ENCODE measurements at places on chromosomes 5 and 9.

DNA sequence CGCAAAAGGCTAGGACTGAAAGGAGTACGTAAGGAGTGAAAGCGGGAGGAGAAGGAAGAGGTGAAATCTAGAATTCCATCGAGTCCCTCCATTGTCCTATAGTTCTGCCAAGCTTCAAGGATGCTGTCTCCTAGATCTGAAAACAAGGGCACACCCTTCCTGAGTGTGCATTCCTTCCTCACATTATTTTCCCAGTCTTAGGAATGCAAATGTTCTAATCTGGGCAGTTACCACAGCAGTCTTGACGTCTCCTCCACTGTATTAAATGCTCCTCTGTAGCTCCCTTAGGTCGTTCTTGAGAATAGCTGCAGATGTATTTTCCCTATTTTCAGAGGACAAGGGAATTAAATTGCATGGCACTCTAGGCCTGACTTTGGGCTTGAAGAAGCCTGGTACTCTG lies 127.6 kb downstream of the SLIT3 start:
- no peak for DNase-seq

- no peak for DNase-seq
Observed at GRCh38 chr5:174491265-174491664, 233.1 kb upstream of the MSX2 start.

GRCh38 chr5:34709861-34710673 lies 53.9 kb downstream of the RAI14 start:
- DNase-seq = no peak

- no peak for DNase-seq
Observed at GRCh38 chr5:66779528-66779927, 183.3 kb downstream of the MAST4 start.

DNA sequence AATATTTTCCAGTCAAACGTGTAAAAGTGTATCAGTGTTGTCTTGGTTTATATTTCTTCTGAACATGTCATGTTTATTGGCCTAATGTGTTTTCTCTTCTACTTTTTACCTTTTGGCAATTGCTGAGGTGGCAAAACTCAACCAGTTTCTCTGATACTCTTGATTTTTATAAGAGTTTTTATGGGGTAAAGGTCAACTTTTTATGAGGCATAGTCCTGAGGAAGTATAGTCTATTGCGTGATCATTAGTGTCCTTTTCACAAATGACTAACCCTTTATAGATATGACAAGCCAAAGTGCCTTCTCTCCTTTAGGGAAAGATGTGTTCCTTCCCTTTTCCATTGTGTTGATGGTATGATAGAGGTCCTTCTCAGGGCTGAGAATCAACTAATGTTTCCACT lies 32.9 kb downstream of the OCLN start:
- DNase-seq = no peak

- DNase-seq = no peak
Observed at GRCh38 chr5:43469671-43470391, 13.8 kb downstream of the TMEM267 start.

DNA sequence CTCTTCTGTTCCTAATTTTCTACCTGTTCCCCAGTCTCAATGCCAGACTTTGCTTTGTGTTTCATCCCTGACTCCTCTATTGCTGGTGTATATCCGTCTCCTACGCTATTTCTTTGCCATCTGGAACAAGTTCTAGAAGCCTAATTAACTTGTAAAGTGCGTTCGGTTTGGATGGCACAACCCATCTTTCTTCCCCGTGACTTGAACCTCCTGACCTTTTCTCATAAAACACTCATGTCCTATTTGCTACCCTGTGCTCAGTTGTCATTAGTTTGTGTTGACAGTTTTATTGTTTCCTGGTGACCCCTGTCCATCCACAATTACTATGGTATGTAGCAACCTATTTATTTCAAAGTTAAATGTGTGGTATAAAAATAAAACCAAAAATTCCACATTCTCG lies 323.5 kb downstream of the TLE4 start:
- no peak for DNase-seq

DNA sequence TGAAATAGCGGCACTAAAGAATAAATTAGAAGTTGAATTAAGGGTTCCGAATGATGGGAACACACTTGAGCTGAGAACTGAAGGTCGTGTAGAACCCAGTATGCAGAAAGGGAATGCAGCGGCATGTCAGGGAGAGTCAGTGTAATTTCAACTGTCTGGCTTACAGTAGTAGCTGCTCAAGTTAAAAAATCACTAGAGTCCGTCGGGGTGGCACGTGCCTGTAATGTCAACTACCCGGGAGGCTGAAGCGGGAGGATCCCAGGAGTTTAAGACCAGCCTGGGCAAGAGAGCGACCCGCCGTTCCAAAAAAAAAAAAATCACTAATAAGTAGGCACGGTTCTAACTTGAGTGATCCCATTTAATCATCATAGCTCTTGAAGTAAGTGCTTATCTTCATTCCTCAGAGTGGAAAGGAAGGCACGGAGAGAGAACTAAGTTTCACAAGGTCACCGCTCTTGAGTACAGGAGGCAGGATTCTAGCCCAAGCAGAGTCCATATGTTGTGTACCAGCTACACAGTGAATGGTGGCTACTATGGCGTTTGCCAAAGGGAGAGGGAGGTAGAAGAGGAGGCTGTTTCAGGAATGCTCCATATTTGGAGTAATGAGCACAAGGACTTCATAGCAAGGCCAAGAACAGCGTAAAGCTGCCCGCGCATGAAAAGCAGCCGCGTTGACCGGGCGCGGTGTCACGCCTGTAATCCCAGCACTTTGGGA lies 831 bp downstream of the RMRP start:
- no peak for DNase-seq

DNA sequence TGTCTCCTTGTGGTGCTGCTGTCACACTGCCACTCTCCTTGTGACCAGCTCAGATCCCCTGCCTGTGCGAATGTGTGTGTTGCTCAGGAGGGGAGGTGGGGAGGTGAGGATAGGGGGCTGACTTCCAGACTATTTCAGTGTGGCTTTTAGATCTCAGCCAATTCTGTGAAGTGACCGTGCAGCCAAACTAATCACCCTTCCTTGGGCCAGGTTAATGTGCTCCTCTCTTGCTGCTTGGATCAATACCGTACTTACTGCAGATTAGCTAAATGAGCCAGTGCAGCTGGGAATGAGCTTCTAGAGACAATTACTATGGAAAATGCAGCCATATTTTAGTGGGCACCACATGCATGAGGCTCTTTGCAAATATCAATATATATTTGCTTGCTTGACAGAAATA lies 206.0 kb downstream of the MELK start:
- no peak for DNase-seq

GRCh38 chr5:110852053-110852452 lies 113.2 kb downstream of the SLC25A46 start:
- no peak for DNase-seq

GRCh38 chr5:154385236-154385512 lies 60.6 kb upstream of the SAP30L start:
- DNase-seq = peak; percentile 13

DNA sequence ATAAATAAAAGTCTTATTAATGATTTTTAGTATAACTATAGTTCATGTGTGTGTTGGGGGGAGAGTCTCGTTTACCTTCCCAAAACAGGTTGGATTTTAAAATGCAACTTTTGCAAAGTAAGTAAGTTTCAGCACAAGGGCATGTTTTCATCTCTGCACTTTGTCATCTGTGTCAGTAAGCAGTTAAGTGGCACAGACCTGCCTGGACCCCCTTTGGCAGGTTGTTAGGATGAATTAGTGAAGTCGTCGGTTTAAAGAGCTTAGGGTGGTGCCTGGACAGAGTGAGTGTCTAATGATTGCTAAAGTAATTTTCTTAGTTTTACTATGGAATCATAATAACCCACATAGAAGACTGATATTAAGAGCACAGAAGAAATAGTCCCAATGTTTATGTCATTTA lies 74.9 kb downstream of the TRIO start:
- DNase-seq = no peak

DNA sequence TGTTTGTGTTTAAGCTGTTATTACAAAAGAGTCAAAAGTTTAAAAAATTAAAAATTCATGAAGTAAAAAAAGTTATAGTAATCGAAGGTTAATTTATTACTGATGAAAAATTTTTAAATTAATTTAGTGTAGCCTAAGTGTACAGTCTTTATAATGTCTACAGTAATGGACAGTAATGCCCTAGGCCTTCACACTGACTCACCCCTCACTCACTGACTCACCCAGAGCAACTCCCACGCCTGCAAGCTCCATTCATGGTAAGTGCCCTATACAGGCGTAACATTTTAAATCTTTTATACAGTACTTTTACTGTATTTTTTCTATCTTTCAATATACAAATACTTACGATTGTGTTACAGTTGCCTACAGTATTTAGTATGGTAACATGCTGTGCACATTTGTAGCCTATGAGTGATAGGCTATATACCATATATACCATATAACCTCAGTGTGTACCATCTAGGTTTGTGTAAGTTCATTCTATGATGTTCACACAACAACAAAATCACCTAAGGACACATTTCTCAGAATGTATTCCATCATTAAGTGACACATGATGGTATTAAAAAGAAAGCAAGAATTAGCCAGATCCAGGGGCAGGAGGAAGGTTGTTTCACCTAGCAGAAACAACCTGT lies 40.1 kb downstream of the DCAF10 start:
- DNase-seq = no peak

GRCh38 chr5:167821669-167822068 lies 469.8 kb upstream of the WWC1 start:
- DNase-seq = no peak

GRCh38 chr5:177297922-177298321 lies 5.6 kb downstream of the RAB24 start:
- no peak for DNase-seq

DNA sequence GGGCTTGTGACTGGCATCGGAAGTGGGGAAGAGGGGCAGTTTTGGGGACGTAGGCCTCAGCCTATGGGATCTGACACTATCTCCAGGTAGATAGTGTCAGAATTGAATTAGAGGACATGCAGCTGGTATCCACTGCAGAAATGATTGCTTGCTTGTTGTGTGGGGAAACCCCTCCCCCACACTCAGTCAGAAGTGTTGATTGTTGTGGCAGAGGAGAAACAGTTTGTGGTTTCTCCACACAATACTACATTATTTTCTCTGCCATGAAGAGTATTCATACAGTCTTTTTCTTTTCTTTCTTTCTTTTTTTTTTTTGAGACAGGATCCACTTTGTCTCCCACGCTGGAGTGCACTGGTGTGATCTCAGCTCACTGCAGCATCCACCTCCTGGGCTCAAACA lies 113.9 kb downstream of the ARRDC3 start:
- DNase-seq = no peak

DNA sequence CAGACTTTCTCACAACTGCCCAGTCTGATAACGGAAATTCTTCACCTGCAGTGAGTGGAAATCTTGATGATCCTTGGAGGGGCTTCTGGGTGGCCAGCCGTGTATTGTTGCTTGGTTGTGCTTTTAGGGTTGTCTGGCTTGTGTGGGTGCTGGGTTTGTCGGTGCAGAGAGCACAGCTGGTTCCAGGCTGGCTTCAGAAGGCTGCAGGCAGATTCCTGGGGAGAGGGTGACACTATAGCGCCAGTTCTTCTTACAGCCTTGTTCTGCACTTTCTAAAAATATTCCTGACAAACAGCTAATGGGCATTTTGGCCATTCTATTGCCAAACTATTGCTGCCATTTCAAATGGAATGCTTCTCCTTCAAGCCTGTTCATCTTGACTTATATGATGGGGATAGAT lies 99.3 kb downstream of the PDZD2 start:
- DNase-seq = no peak

DNA sequence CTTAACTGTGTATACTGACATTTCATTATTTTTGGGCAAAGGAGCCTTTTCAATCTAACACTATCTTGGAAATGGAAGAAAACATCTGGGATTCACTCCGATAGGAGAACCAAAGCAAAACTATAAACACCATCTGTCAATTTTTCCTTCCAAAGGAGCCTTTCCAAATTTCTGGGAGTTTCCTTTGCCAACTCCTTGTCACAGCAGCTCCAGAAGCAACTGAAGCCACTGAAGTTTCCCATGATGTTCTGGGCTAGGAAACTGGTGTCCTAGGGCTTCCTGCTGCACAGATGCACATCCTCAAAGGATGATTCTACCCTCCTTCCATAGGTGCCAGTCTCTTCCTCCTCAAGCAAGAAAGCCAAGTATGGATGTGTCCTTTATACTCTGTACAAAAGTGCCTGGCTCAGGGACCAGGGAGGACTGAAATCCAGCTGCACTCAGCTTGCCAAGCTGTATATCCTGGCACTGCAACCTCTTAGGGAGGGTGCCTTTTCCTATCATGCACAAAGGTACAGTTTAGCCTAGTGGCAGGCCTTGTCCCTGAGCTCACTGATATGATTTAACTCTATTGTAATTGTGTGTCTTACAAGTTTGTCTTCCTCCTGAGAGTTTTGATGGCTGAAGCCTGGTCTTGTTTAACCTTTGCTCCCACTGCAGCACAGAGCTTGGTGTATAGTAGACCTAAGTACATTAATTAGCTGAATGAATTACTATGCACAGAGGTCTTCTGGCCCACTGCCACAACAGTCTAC lies 8.4 kb upstream of the UBAP1 start:
- DNase-seq = no peak

GRCh38 chr5:154320224-154321089 lies 125.3 kb upstream of the SAP30L start:
- DNase-seq = no peak

DNA sequence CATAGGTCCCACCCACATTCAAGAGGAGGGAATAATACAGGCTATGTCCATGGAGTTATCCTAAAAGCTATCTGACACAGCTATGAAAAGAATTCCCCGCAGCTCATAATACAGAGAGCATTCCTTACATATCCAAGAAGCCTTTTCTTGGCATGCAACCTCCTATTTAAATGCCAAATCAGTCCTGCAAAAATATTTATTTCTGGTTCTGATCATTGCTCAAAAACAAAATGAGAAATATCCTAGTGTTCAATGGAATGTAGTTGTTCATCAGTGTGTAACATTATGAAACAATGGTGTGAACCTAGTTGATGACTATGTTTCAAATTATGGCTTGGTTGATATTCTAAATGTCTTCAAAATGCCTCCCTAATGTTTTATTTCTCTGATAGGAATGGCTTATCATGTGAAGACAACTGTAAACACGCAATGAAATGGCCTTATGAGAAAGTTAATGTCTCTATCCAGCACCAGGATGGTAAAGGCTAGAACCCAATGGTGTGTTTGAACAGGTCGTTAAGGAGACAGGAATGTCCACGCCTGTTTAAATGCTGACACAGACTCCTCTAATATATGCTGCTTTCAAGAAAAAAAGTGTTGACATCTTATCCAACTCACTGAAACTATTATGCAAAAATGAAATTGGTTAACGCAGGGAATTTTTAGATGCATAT lies 126.7 kb upstream of the CDH6 start:
- DNase-seq = no peak
